ENCODE measurements at places on chromosomes 6 and 20.
A peak's percentile ranks its signal among the peaks of the same experiment; 100 is the strongest.

- no peak for DNase-seq
Observed at GRCh38 chr6:108353853-108354252, 59.0 kb downstream of the AFG1L start.

GRCh38 chr20:22381812-22382416 is 202.5 kb downstream of the FOXA2 start:
- DNase-seq: no peak

DNA sequence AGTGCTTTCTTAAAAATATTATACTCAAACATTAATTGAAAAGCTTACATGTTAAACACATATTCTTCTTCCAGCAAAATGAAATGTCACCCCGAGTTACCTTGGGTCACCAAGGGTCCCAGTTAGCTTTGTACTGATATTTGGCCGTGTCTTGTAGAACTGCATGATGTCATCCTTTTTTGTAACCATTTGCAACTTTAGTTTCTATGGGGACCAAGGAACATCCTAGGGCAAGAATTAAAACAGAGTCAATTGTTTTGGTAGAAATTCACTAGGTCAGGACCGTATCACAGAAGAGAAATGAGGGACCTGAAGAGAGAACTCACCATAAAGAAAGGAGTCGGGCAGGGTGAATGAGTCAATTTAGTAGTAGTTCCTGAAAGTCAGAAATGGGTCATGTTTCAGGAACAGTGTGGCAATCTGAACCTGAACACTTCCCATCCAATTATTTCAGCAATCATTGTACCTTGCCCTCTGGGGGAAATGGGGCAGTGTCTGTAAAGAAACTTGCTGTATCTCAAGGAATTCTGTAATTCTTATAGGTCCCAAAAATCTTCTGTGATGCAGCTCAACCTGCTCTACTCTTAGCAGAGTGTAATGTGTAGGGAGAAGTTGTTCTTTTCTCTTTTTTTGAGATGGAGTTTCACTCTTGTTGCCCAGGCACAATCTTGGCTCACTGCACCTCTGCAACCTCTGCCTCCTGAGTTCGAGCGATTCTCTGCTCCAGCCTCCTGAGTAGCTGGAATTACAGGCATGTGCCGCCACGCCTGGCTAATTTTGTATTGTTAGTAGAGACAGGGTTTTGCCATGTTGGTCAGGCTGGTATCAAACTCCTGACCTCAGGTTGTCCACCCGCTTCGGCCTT is 5.3 kb upstream of the AKAP7 start:
- peak; percentile 29 for DNase-seq

- DNase-seq: peak; percentile 79
Observed at GRCh38 chr6:7910654-7911344, at the start of gene TXNDC5. TXNDC5 (minus strand) TSS chr6:7910788; CDS start chr6:7910776, 12 bp downstream.

DNA sequence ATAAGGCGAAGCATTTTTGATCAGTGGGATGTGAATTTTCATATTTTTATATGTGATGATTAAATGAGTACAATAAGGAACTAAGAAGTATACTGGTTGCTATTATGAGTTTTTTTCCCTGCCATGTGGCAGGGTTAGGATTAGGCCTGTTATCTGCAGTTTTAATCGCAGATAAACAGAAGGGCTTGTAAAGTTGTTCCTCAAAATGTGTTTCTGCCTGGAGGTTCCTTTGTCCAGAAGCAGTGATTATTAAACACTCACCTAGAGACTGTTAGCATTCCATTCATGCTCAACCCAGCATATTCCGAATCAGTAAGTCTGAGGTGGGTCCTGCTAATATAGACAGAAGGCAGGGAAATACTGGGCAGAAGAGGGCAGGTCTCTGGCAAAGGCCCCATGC is 316.0 kb downstream of the CLIC5 start:
- no peak for DNase-seq

- no peak for DNase-seq
Observed at GRCh38 chr6:43940393-43941087, 170.5 kb downstream of the VEGFA start.

DNA sequence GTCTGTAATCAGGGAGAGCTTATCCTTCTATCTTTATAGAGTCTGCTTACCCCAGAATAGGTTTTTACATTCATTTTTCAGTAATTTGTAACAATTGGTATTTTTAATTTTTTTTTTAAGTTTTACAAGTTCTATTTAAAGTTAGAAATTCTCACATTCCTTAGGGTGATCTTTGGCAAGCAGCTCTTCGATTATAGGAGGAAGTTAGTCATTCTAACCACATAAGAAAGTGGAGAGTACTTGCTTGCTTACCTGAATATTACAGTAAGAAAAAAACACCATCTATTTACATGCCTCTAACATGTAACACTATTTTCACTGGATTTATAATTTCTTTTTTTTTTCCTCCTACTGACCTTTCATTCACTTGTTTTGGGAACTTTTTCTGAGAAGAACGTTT is 6.7 kb downstream of the TSHZ2 start:
- DNase-seq: no peak

DNA sequence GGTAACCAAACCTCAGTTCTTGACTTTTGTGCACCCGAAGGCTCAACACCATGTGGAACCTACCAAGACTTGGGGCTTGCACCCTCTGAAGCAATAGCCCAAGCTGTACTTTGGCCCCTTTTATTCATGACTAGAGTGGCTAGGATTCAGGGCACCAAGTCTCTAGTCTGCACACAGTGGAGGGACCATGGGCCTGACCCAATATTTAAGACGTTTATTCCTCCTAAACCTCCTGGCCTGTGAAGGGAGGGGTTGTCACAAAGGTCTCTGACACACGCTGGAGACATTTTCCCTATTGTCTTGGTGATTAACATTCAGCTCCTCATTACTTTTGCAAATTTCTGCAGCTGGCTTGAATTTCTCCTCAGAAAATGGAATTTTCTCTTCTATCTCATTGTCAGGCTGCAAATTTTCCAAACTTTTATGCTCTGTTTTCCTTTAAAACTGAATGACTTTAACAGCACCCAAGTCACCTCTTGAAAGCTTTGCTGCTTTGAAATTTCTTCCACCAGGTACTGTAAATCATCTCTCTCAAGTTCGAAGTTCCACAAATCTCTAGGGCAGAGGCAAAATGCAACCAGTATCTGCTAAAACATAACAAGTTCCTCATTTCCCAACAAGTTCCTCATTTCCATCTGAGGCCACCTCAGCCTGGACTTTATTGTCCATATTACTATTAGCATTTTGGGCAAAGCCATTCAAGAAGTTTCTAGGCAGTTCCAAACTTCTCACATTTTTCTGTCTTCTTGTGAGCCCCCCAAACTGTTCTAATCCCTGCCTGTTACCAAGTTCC is 481.4 kb upstream of the BTBD3 start:
- DNase-seq: peak; percentile 12

DNA sequence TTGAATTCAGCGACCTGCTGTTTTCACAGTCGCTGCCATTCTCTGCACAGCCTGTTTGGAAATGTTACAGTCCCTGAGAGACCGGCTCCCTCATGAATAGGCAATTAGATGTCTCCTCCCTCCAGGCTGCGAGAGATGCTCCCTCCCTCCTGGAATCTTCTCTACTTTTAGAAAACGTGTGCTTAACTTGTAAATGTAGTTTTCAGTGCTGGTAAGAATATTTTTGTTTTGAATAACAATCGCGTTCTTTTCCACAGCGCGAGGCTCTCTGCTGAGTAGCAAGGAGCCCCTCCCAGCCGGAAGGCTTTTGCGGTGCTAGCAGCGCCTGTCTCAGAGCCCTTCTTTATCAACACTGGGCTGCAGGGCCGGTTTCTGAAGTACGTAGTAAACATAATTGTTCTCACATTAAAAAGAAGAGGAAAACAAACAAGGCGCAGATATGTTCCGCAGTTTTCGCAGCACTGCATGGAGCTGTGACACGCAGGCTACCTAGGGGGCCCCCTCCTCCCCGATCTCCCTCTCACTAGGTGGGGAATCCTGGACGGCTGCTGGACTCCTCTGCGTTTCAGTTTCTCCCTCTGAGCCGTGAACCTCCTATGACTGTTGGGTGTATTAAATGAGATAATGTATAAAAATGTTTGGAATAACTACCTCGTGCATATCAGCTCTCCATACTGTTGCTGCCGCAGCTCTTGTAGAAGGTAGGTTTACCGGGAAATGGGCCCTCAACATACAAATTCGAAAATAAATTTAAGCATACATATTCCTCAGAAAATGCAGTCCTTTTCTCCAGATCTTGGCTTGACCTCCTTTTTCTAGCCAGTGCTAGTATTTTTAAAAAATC is 79.0 kb upstream of the SPACA1 start:
- no peak for DNase-seq

GRCh38 chr20:33067806-33068205 is 11.6 kb upstream of the BPIFB4 start:
- DNase-seq: peak; percentile 17

- DNase-seq: no peak
Observed at GRCh38 chr20:48733296-48733790, 94.5 kb downstream of the PREX1 start.

DNA sequence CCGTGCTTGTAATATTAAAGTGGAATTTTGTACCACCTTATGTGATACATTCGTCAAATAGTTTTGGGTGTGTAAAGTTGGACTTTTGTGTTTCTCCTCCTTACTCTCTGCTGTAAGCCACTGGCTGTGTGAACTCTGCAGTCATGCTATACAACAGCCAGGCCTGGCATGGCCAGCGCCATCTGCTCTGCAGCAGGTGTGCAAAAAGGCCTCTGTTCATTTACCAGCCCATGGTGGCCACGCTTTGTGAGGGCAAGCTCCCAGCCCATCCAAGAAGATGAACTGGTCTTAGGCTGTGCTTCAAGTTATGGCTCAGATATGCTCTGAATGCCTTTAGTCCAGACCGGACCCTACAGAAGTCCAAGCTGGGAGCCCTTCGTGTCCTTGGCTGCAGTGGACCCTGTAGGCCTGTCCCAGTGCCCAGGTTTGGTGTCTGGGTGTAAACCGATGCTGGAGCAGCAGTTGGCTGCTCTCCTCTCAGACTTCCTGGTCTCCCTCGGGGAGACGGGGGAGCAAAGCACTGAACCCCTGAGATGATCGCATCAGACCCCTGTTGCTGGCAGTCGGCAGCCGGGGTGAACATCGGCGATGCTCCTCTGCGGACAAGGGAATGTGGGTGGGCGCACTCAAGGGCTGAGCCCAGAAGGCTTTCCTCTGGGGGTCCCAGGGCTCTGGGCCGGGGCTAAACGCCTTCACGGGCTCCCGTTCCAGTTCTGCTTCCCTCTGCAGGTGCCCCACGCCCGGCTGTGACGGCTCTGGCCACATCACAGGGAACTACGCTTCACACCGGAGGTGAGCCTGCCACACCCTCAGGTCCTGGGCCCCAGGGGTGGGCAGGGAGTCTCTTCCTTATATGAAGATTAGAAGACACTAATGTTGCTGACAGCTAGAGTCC is 28.6 kb upstream of the PCMTD2 start:
- no peak for DNase-seq

DNA sequence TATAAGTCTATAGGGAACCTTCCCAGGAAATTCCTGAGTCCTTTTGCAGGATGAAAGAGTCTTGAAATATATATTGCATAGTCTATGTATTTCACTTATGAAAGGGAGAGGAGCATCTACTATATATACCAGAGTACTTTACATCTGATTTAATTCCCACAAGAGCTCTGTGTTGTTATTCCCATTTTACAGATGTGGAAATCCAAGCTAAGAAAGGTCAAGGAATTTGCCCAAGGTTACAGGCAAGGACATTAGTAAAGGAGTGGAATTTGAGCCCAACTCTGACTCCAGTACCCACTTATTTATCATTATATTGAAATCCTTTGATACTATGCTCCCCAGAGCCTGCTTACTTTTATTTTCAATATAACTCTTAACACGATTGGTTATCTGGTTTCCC is 2.6 kb downstream of the SESN1 start:
- DNase-seq: no peak

Data from suppressor macrophage treated with lipopolysaccharide for 1 hour (primary cell).